Kidney tubule cell (primary cell): ENCODE measurements at places on chromosomes 16 and 17.

DNA sequence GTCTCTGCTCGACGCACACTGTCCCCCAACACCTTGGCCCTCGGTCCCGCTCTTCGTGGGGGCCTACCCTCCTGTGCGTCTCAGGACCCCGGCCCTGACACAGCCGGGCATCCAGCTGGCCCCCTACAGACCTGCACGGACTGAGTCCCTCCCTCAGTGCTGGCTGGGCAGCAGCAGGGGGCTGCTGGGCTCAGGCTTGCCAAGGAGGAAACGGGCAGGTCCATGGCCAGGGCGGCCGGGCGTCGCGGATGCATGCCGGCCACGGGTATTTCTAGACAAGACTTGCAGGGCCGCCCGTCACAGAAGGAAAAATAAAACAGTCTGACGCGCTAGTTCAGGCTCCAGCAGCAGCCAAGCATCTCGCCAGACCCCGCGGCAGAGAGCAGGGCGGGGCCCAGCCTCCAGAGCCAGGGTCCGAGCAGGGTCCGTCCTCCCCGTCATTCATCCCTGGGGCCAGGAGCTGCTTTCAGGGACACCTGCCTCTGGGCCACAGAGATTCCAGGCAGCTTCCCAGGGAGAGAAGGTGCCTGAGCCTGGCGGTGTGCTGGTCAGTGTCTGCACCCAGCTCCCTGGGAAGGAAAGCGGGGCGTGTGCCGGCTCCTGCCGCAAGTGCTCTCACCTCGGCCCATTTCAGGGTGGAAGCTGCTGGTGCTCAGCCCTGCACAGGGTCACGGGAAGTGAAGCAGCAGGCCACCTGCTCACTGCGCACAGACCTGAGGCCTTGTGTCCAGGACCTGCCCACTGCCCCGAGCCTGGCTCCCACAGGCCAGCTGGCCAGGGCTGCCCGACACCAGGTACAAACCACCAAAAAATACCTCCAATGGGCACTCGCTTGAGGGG, 7.2 kb upstream of the PVALEF start:
- no peak for DNase-seq

DNA sequence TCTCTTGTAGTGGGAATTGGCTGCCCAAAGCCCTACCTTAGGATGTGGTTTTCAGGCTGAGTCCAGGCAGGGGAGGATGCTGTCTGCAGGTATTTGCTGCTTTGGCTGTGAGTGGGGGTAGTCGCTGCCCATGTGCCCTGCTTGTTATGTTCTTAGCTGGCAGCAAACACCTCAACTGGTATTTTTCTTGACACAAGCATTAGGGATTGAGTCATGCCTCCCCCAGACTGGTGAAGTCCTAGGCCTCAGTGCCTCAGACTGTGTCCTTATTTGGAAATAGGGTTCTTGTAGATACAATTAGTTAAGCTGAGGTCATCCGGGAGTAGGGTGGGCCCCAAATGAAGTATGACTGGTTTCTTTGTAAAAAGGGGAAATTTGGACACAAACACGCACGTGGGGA, 808.3 kb upstream of the EEF2KMT start:
- DNase-seq = peak; percentile 91

DNA sequence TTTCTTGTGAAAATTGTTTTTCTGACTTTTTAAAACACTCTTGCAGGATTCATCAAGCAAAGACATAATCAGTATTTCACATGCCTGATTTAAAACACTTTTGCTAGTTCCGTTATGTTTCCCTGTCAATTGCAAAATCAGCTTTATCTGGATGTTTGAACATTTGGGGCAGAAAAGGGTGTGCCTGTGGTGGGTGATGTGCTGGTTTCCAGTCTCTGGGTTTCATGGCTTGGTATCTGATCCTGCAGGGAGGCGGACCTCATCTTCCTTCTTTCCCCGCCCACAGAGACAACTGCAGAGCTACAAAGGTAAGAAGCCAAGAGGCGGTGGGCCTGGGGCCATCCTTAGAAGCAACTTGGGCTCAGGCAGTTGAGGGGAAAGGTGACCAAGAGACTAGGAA, 41.8 kb downstream of the NLRC5 start:
- DNase-seq = no peak

DNA sequence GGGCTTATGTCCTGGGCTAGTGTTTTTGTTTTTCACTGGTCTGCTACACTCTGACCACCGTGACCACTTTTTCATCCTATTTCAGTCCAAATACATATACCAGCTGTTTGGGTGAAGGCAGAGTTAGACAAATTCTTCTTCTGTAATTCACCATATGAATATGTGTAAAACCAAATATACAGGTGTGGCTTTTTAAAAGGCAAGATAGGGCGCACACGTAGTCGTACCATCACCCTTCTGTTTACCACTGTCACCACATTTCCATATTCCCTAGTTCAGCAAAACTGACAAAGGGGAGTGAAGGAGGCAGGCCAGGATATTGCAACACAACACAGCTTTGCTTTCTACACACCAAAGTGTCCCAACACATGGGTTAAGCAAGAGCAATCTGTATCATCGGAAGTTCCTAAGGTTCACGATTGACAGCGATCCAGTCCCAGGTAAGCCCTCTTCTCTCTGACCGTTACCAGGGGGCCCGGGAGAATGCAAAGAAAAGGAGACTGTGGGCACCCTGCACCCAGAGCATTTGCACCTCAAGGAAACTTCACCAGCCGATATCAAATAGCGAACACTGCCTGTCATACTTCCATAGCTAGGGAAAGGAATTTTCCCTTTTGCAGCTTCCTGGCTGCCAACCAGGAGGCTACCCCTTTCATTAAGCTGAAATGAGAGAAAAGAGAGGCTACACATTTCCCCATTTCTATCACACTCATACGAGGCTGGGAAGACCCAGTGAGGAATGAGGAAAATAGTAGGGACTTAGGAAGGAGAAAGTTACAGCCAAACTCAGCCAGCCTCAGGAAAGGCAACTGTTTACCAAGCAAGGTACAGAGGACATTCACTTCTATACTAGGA, 23.1 kb downstream of the CREBBP start:
- peak; percentile 30 for DNase-seq

- DNase-seq = peak; percentile 73
These were observed 482.8 kb downstream of the SOX9 start for GRCh38 chr17:72603420-72604242.

DNA sequence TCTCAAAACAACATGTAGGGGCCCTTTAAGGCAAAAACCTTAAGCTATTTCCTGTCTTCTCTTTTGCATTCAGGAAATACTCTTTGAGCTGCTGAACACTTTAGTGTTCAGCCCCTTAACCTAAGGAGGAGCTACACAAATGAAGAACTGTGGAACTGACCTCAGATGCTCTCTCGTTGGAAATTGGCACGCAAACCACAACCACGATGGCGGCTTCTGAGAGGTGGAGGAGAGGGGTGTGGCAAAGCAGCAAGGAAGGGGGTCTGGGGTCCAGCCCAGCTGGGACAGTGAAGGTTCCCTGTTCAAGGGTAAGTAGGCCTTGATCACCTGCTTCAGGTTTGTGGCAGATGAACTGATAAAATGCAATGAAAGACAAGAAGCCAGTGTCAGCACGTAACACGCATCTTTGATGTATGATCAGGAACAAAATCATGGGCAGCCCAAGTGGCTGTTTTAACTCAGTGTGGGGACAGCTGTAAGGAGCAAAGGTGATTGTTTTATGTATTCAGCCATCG, 291.6 kb upstream of the TNRC6C start:
- no peak for DNase-seq

DNA sequence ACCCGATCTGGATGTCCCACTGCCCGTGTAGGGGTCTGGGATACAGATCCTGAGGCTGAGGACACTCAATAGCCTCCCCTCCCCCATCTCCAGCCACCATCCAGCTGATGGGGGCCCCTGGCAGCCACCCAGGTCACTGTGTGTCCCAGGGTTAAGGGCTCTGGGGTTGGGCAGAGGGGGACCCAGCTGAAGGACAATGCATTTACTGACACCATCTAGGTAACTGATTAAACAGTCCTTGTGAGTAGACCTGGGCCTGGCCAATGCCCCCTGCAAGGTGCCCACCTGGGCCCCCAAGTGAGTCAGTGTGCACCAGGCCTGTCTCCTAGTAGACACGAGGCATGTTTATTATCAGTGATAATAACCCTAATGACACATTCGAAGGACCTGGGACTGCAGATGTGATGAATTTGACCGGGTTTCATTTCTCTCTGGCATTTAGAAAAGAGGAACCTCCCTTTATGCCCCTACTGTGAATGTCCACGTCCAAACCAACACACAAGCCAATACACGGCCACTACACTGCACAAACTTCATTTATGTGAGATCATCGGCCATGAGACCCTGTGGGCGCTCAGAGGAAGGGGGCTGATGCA, 261.9 kb upstream of the FOXF1 start:
- no peak for DNase-seq

DNA sequence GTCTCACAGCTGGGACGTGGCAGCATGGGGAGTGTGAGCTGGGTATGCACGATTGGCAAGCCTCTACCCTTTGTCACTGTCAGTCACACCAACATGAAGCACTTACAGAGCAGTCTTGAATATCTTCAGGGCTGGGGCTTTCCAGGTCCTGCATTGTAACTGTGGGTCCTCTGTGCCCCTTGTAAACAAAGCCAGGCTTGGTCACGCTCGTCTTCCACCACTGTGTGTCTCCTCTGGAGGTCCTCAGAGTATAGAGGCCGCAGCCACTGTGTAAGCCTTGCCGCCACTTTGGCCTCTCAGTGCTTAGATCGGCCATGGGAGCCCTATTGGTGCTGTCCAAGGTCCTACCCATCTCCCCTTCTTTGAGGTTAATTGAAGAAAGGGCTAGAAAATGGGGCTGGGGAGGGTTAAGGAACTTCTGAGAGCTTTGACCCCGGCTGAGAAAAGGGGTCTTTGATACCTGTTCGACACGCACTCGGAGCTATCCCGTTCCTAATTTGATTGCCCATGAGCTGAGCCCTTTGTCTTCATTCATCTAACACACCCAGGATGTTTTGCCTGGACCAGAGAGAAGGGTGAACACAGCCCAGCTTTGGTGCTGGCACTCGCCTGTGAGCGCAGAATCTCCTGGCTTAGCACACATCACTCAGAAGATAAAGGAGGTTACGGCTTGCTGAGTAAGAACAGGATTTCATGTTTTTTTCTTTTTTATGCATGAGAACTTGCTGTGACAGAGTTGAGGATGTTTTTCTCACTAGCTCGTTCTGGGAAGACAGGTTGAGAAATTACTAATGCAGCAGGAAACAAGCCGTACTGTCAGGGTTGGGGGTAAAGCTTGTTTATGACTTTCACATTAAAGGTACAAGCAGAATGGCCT, 267.9 kb downstream of the CPPED1 start:
- no peak for DNase-seq

- peak; percentile 11 for DNase-seq
These were observed 557.2 kb downstream of the TOX3 start for GRCh38 chr16:51989637-51990230.

GRCh38 chr17:44214896-44215295, 4.6 kb downstream of the UBTF start:
- DNase-seq = no peak

DNA sequence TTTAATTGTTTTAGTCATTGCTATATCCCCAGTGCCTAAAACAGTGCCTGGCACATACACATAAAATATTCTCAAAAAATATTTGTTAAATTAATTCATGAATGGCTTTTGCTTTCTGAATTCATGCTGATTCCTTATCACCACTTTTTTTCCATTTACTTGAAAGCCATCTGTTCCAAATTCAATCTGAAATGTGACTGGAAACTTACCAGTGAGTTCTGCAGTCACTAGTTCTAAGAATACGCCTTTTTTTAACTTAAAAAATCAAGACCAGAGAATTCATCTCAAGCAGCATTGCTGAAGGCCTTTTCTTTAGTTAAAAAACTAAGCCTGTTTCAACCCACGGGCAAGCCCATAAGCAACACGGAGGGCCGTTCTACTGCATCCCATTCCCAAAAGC, 114.0 kb upstream of the ERCC4 start:
- DNase-seq = no peak

DNA sequence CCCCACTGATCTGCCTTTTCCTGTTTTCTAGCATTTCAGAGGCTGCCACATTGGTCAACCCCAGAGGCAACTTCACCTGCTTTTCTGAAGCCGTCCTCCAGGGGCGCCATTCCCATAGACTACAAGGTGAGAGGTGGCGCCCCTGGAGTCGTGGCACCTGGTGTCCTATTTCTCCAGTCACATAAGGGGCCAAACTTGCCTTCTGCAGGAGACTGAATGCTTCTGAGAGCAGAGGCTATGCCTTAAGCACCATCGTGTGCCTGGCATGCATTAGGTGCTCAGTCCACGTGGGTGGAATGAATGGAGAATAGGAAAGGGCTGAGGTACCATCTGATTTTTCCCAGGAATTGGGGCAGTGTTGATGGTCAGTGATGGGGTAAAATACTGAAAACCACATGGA, 164.8 kb downstream of the HAPSTR1 start:
- DNase-seq = peak; percentile 21

DNA sequence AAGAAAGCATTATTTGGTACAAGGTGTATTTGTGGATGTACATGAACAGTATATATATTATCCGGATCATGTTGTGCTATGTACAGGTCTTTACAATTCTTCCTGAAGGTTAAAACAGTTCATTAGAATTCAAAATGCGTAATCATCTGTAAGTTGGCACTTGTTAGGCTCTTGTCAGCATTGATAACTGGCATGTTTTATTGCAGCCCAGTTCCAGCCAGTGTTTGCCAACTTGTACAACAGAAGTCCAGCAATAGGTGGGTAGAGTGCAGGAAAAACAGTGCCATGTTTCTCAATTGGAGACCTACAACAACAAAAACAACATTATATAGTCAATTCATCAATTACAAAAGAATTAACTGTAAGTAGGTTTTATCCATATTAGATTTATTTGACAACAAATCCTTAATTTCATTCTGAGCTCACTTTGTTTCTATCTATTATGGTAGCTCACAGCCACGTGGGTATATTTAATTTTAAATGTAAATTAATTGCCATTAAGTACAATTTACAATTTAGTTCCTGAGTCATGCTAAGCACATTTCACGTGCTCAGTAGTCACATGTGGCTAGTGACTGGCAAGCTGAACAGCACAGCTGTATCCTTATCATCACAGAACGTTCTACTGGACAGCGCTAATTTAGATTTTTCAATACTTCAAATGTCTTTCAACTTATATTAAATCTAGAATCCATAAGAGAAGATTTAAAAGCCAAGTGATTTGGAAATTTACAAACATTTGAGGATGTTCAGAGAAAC, 8.6 kb upstream of the ANKFY1 start:
- DNase-seq = no peak

DNA sequence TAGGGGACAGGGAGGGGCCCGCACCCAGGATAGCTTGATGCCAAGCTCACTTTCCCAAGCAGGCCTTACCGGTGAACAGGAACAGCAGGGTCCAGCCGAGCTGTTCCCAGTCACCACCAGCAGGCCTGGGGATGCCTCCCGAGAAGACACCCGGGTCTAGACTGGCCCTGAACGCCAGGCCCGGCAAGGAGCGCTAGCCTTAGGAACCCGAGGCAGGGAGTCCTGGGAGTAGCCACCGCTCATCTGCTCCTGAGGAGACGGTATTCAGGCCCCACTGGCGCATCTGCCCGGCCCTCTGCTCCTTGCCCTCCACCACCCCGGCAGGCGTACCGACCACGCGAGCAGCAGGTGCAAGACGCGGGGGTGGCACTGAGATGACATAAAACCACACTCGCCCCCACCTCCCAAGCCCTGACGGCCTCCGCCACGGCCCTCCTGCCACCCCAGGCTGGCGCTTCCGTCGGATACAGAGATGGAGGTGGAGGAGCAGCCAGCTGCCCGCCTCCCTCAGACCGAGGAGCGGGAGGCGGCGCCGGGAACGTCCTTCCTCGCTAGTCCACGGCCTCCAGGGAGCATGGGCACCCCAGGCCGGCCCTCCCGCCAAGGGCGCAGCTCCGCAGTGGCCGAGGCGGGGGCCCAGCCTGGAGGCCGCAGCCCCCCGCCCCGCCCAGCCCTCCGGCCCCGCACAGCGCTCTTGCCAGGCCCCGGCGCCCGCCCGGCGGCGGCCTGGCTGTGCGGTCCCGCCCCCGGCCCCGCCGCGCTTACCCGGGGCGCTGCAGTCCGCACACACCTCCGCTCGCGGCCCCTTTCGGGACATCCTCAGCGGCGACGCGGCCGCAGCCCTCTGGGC, 661 bp downstream of the GIT1 start:
- peak; percentile 49 for DNase-seq
